ENCODE measurements at places on chromosomes 16 and 17. TPM values are rescaled to one million over a fixed set of nuclear protein-coding genes. Genes with fewer than 3 reads are reported as not detected.

TAT gene
- not detected for total RNA-seq

KRT33A gene
- not detected for total RNA-seq

CDR2L gene
- total RNA-seq: 10.6 TPM

KRT17 gene
- 1.1 TPM for total RNA-seq

Data from motor neuron (in vitro differentiated cells).